ENCODE measurements at places on chromosomes 3 and 15.

DNA sequence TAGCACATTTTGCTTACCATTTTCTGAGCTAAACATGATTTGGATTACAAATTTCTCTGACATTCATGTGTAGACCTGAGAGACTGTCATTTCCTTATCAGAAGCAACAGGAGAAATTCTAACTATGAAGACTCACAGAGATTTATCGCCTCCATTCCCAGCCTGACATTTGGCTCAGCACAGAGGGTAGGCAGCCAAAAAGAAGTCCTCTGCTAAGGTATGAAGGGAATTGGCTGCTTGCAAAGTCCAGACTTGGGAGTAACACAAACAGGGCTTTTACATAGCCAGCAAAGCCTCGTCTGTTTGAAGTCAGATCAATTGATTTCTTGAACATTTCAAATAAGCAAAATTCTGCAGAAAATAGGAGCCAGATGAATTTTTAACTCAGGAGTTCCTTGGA lies 57.0 kb upstream of the CMSS1 start:
- no peak for DNase-seq

DNA sequence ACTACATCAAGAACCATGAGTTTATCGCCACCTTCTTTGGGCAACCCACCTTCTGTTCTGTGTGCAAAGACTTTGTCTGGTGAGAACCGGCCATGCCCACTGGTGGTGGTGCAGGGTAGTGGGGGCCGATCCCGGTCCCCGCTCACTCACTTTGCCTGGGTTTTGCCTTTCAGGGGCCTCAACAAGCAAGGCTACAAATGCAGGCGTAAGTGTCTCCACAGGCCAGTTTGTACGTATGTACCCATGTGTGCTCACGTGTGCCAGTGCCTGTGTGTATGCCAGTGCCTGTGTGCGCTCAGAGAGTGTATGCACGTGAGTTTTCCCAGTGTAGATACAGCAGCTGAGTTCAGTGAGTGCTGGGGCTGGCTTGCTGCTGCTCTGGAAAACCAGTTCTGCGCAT lies 20.5 kb downstream of the PRKCD start:
- no peak for DNase-seq

- DNase-seq, result peak; percentile 95
These were observed 14.2 kb downstream of the THRB start for GRCh38 chr3:24480497-24480896.

GRCh38 chr3:15083252-15083651 lies 15.7 kb downstream of the RBSN start:
- DNase-seq, result no peak

GRCh38 chr3:184354121-184354728 lies 7.2 kb downstream of the CLCN2 start:
- peak; percentile 82 for DNase-seq

- DNase-seq, result no peak
These were observed 42.7 kb upstream of the B3GNT5 start for GRCh38 chr3:183210341-183210740.

- no peak for DNase-seq
These were observed 35.8 kb downstream of the MGLL start for GRCh38 chr3:127786353-127787070.

DNA sequence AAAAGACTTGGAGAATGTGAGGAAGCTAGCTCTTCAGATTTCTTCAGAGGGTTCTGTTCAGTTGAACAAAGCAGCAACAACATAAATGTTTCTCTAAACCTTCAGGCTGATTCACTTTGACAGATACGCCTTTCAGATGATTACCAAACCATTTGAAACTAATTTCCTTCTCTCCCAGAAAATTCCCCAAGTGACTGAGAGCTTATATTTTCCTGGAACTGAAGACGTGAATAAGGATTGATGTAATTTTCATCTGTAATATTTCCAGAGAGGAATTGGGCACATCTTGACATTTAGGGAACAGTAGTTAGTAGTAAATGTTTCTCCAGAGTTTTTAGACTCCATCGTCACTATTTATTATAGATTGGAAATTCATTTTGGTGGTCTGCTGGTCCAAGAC lies 108.6 kb upstream of the AADACL2 start:
- no peak for DNase-seq

DNA sequence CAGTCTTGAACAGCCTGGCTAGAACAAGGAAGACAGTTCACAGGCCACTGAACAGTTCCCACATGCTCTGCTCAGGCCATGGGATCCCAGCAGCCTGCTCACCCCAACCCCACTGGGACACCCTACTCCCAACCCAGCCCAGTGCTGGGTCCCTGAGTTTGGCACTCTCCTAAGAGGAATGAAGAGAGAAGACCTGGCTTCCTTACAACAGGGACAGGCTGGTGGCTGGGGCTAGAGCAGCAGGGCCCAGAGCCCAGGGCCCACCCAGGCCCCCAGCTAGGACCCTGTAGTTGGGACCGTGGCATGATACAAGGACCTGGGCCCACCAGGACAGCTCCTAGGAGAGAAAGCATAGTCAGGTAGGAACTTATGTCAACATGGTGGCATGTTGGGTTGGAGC lies 43.4 kb downstream of the SEMA3G start:
- DNase-seq, result no peak

DNA sequence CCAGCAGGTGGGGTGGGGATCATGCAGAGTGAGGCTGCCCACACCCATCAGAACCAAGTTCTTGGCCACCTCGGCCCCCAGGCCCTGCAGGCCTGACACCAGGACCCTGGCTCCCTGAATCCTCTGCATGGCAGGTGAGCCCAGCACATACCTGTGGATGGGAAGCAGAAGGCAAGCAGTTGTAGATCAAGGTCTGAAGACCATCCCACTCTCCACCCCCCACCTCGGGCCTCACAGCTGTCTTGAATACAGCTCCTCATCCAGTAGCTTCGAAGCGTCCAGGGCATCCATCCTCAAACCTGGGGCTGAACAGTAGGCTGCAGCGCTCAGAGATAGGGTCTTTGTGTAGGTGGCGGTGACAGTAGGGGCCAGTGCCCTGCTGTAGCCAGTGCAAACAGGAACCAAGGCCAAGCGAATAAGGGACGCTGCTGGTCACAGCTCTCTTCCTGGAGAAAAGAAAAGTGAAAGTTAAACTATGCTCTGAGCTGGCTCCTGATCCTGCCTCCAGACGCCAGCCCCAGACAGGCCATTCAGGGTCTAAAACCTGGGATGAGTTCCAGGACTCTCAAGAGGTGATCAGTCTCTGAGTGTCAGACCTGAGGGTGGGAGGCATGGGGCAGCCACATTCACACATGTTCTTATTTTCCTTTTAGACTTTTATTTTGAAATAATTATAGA lies at the start of gene UBA7:
TSS of gene UBA7 (minus strand) at position 457 of the 678 bp plus-strand sequence. CDS start at position 291, 166 bp downstream.
- no peak for DNase-seq

DNA sequence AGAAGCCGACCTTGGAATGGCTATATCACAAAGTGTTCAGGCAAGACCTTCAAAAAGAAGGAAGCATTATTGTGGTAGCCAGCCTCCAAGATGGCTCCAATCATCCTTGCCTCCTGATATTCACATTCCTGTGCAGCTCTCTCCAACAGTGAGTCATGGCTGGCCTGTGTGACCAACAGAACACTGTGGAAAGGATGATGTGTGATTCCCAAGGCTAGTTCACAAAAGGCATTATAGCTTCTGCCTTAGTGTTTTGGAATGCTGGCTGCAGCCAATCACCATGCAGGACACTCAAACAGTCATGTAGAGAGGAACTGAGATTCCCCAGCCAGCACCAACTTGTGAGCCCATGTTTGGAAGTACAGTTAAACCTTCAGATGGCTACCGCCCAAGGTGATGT lies 102.6 kb downstream of the EFL1 start:
- DNase-seq, result no peak

DNA sequence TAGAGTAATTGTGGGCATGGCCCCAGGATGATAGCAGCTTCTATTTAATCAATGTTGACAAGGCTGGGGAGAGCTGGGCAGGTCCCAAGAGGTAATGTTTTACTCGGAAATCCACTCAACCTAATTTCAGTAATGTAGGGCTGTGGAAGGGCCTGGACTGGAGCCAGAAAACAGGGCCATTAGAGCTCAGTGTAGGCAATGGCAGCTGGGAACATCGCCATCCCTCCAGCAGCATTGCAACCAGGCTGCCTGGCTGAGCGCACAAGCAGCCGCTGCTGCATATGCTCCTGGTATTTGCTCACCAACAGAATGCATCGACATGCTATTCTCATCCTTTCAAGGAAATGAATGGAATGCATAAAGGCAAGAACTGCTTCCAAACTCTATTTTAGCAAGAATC lies 90.0 kb downstream of the GAP43 start:
- DNase-seq, result no peak

- no peak for DNase-seq
These were observed 147.7 kb downstream of the XXYLT1 start for GRCh38 chr3:195123281-195123691.

DNA sequence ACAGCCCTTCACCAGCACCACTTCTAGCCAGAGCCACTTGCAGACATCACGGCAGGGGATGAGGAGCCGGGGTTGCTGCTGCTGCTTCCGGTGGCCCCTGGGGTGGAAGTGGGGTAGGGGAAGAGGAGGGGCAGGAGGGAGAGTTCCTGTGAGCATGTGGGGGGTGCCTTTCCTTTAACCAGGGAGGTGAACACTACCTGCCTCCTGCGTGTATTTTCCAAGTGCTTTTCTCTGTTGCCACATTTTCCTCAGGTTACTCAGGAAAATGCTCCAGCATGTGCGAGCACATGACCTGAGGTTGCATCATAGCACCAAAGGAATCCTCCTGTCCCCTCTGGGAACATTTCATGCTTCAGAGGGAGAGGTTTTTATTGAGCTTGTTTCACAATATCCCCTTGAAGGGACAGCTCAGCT lies 12.2 kb upstream of the SACM1L start:
- DNase-seq, result no peak

GRCh38 chr3:188331166-188331565 lies 177.2 kb downstream of the LPP start:
- DNase-seq, result no peak
